Effector memory CD8-positive, alpha-beta T cell (primary cell): ENCODE measurements at places on chromosomes 2 and 18.

- DNase-seq, result no peak
- no peak overlapping the region for H3K4me3 ChIP-seq
- no peaks in the 10 kb centered on the region for H3K4me1 ChIP-seq
- H3K36me3 ChIP-seq, result no peaks in the 10 kb centered on the region
These were observed 457.7 kb downstream of the CBLN2 start for GRCh38 chr18:72086421-72086820.

- H3K4me1 ChIP-seq, result peaks cover 11% of the 10 kb centered on the region
- no peaks in the 10 kb centered on the region for H3K27me3 ChIP-seq
- no peak overlapping the region for H3K27ac ChIP-seq
- DNase-seq, result no peak
- no peak overlapping the region for H3K4me3 ChIP-seq
These were observed 97.7 kb upstream of the CAB39 start for GRCh38 chr2:230614913-230615332.

GRCh38 chr18:9025091-9025838 is 77.2 kb upstream of the NDUFV2 start:
- no peaks in the 10 kb centered on the region for H3K4me1 ChIP-seq
- no peak overlapping the region for H3K4me3 ChIP-seq
- H3K36me3 ChIP-seq, result no peaks in the 10 kb centered on the region
- H3K27ac ChIP-seq, result no peak overlapping the region

DNA sequence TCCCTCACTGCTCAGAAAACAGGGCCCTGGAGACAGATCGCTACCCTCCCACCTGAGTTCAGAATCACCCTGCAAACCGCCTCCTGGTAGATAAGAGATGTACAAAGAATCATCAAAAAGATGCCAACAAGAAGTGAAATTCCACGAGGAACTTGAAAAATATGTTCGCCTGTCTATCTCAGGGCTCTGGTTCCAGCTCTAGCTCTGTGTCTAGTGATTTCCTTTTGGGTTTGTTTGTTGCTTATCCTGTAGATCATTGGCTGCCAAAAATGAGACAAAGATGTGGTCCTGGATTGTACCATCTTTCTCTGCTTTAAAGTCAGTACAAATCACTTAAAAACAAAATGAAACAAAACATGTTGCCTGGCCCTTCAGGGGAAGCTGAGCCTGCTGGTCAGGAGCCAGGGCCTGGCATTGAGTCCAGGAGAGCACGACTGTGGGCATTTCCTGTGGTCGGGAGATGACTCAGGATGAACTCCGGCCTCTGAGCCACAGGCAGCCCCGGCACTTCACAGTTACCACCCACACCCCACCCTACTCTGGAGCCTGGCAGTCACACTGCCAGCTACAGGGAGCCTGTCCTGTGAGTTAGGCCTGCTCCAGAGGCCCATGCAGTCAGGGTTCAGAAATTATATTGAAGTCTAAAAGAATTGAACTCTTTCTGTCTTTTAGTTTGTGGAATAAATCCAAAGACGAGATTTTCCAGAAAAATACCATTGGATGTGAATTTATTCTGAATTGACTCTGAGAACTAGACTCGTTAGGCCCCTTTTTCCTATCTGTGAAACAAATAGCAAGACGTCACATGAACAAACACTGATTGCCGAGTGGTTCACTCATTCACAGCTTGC is 8.0 kb upstream of the ITGB6 start:
- no peaks in the 10 kb centered on the region for H3K27me3 ChIP-seq
- H3K36me3 ChIP-seq, result no peaks in the 10 kb centered on the region
- H3K4me3 ChIP-seq, result no peak overlapping the region
- no peak overlapping the region for H3K27ac ChIP-seq

- peaks cover 10% of the 10 kb centered on the region for H3K27me3 ChIP-seq
- no peak overlapping the region for H3K4me3 ChIP-seq
- no peaks in the 10 kb centered on the region for H3K4me1 ChIP-seq
- no peaks in the 10 kb centered on the region for H3K36me3 ChIP-seq
- no peak for DNase-seq
These were observed 27.2 kb upstream of the MFSD6 start for GRCh38 chr2:190380962-190381412.

- DNase-seq, result peak; percentile 64
- no peak overlapping the region for H3K4me3 ChIP-seq
- no peaks in the 10 kb centered on the region for H3K36me3 ChIP-seq
These were observed 1.7 kb upstream of the GCG start for GRCh38 chr2:162153608-162154224.

DNA sequence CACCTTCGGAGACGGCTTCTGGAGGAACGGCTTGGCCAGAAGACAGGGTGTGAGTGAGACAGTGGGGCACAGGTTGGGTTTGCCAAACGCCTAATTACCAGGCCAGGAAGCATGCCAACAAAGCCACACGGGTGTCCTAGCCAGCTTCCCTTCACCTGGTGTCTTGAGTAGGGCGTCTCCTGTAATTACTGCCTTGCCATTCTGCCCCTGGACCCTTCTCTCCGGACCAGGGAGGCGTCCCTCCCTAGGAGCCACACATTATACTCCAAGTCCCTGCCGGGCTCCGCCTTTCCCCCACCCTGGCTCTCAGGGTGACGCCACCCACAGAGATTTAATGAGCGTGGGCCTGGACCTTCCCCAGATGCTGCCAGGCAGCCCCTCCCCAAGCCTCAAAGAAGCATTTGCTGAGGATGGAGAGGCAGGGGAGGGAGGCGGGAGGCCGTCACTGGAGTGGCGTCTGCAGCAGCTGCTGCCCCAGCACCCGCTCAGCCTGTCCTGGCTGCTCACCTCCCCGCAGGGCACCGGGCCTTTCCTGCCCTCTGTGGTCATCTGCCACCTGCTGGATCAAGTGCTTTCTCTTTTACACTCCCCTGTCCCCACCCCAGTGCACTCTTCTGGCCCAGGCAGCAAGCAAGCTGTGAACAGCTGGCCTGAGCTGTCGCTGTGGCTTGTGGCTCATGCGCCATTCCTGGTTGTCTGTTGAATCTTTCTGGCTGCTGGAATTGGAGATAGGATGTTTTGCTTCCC is 20.7 kb downstream of the FOSL2 start:
- H3K4me1 ChIP-seq, result peaks cover 58% of the 10 kb centered on the region
- H3K27me3 ChIP-seq, result no peaks in the 10 kb centered on the region
- H3K4me3 ChIP-seq, result peak overlapping the region; percentile 45

DNA sequence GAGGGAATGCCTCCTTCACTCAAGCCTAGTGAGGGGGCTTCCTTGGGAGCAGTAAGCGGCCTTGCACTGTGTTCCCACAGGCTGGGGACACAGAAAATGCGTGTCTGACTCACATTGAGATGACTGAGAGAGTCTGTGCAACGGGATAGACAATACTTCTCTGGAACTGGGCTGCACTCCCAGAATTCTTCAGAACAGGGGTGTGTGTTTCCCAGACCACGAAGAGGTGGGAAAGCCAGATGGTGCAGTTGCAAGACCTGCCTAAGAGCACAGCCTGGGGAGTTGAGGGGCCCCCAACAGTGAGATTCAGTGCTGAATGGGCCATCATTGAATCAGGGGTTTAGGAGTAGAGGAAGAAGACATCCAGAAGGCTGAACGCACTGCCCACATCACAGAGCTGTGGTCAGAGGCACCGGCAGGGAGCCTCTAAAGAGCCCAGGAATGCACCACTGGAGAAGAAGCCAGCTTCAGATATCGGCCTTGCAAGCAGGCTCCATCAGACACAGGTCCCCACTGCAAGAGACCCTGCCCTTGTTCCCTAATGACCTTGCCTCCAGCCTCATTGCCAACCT is 36.6 kb upstream of the MRPL19 start:
- peaks cover 33% of the 10 kb centered on the region for H3K27me3 ChIP-seq
- DNase-seq, result no peak
- H3K4me3 ChIP-seq, result no peak overlapping the region
- H3K36me3 ChIP-seq, result no peaks in the 10 kb centered on the region
- H3K4me1 ChIP-seq, result peaks cover 4% of the 10 kb centered on the region

DNA sequence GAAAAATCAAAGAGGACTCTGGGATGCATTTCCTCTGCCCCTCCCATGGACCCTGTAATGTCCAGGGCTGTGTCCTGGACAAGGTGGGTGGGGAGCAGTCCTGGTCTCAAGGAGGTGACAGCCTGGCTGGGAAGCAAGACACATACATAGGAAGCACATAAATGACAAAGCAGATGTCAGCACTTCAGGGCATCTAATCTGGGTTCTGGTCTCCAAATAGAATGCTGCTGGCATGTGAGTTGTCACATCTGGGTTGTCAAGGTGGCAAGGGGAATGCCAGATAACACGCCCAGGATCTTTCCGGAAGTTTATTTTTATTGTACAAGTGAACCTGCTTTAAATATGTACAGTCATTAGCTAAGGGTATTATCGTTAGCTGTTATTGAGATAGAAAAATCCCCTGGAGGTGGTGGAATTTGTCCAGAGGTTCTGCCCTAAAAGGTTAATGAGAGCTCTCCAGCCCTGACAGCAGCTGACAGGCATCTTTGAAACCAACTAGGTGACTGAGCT is 5.6 kb downstream of the IL1F10 start:
- no peak for DNase-seq
- H3K27ac ChIP-seq, result no peak overlapping the region
- peaks cover 8% of the 10 kb centered on the region for H3K4me1 ChIP-seq
- H3K4me3 ChIP-seq, result no peak overlapping the region
- peaks cover 60% of the 10 kb centered on the region for H3K27me3 ChIP-seq

DNA sequence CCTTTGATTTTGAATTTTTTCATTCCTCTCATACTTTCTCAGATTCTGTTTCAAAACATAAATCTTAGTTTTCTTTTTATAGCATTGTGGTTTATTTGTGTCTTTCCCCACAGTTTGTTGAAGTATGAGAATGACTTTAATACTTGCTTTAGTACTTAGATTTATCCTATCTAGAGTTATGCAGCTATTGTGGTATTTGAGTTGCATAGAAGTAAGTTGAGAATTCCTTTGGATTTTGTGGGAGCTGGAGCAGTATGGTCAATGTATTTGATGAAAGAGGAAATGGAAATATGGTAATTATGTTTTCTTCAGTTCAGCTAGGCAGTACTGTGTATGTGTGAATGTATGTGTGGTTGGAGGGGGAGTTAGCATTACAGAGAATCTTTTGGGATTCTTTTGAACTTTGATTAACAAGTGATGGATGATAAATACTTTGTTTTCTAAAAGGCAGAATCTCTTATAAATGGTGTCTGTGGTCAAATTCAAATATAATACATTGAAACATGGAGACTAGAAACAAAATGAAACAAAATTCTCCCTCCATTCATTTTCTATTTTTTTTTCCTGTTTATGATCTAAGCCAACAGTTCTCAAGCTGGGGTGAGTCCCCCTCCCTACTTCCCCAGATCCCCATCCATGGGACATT is 3.0 kb downstream of the ACVR2A start:
- no peak overlapping the region for H3K27ac ChIP-seq
- no peak for DNase-seq
- no peak overlapping the region for H3K4me3 ChIP-seq
- H3K36me3 ChIP-seq, result peaks cover 17% of the 10 kb centered on the region

- H3K27ac ChIP-seq, result no peak overlapping the region
- H3K27me3 ChIP-seq, result peaks cover 44% of the 10 kb centered on the region
- no peak for DNase-seq
- no peaks in the 10 kb centered on the region for H3K4me1 ChIP-seq
- no peak overlapping the region for H3K4me3 ChIP-seq
These were observed 160.1 kb downstream of the GFPT1 start for GRCh38 chr2:69226903-69227302.

DNA sequence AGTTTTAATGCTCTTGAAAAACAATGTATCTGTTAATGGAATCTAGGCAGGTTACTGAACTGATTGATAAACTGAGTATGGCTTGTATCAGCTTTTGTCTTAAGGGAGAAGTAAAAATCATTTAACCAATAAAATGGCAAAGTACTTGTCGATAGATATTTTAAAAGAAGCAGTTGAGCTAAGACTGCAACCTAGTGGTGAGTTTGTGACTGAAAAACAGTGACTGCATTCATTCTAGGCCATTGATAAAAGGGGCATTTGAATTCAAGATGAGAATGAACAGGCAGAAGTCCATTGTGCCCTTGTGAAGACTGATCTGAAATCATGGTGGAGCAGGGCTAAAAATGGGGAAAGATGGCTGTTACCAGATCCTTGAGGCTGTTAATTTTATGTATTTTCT is 59.4 kb upstream of the MSTN start:
- H3K27ac ChIP-seq, result no peak overlapping the region
- DNase-seq, result no peak
- no peaks in the 10 kb centered on the region for H3K27me3 ChIP-seq
- peaks cover 2% of the 10 kb centered on the region for H3K4me1 ChIP-seq
- H3K36me3 ChIP-seq, result no peaks in the 10 kb centered on the region
- H3K4me3 ChIP-seq, result no peak overlapping the region

- no peak for DNase-seq
- no peaks in the 10 kb centered on the region for H3K27me3 ChIP-seq
- H3K36me3 ChIP-seq, result no peaks in the 10 kb centered on the region
- no peak overlapping the region for H3K4me3 ChIP-seq
- H3K4me1 ChIP-seq, result no peaks in the 10 kb centered on the region
These were observed 14.7 kb downstream of the GRB14 start for GRCh38 chr2:164606557-164606956.

- peaks cover 6% of the 10 kb centered on the region for H3K4me1 ChIP-seq
- peaks cover 3% of the 10 kb centered on the region for H3K36me3 ChIP-seq
- DNase-seq, result no peak
These were observed 19.4 kb upstream of the PAX3 start for GRCh38 chr2:222318026-222318711.

DNA sequence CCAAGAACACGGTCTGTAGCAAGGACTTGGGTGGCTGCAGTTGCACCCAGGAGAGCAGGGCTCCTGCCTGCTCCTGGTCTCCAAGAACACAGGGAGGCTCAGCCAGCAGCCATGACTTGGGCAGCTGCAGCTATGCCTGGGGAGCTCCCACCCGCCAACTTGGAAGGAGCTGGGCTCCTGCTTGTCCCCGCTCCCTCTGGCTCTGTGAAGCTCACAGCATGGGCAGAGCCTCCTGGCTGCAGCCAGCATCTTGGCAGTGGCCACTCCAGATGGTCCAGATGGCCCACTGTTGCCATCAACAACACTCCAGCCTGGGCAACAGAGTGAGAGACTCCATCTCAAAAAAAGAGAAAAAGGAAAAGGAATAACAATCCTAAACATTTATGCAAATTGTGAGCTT is 5.2 kb downstream of the ZSCAN30 start:
- peaks cover 6% of the 10 kb centered on the region for H3K4me1 ChIP-seq
- H3K27me3 ChIP-seq, result no peaks in the 10 kb centered on the region
- no peak overlapping the region for H3K4me3 ChIP-seq
- H3K27ac ChIP-seq, result no peak overlapping the region

DNA sequence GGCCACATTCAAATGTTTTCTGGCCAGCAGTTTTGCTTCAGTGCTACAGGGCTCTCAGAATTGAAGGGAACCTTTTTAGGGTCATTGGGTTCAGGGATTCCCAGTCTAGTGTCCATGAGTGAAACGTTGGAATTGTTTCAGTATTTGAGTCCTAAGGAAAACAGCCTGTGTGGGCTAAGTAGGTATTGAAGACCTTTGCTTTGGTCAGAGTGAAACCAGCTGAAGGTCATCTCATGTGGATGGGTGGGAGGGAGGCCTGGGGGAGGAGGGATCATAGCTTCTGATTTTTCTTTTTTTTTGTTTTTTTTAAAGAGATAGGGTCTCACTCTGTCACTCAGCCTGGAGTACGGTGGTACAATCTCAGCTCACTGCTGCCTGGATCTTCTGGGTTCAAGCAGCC is 20.2 kb downstream of the B3GNT2 start:
- no peaks in the 10 kb centered on the region for H3K27me3 ChIP-seq
- peaks cover 79% of the 10 kb centered on the region for H3K4me1 ChIP-seq
- no peak for DNase-seq
- H3K27ac ChIP-seq, result peak overlapping the region; percentile 89
- H3K36me3 ChIP-seq, result peaks cover 16% of the 10 kb centered on the region

- H3K27ac ChIP-seq, result no peak overlapping the region
- no peaks in the 10 kb centered on the region for H3K27me3 ChIP-seq
- DNase-seq, result no peak
- H3K4me1 ChIP-seq, result no peaks in the 10 kb centered on the region
- H3K4me3 ChIP-seq, result no peak overlapping the region
These were observed 449.4 kb upstream of the SLC14A2 start for GRCh38 chr18:45165871-45166270.
